ENCODE measurements at places on chromosomes 2 and 18.
A peak's percentile ranks its signal among the peaks of the same experiment; 100 is the strongest.

GRCh38 chr2:172285010-172285621, 142.3 kb upstream of the ITGA6 start:
- DNase-seq = peak; percentile 62

- DNase-seq = no peak
These were observed 156.0 kb upstream of the TWIST2 start for GRCh38 chr2:238691596-238692491.

- DNase-seq = no peak
These were observed 16.2 kb downstream of the ATG16L1 start for GRCh38 chr2:233267516-233268245.

GRCh38 chr2:158934170-158934569, 34.3 kb upstream of the TANC1 start:
- no peak for DNase-seq

DNA sequence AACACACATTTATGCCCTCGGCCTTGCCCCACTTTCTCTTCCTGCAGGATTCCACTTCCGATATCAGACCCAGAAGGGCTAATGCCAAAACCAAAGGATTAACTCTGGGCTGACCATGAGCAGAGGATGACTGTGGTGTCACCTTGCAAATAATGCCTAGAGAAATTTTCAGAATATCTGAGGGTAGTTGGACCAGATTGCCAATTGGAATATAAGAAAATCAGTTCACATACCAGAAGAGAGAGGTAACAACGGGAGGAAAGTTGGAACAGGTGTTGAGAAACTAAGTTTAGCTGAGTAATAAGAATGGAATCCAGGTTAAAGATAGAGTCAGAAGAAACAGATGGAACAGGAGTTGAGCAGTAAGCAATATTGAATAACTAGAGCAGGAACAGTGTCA, 232.7 kb upstream of the UBE2E3 start:
- DNase-seq = no peak

- DNase-seq = no peak
These were observed 165.2 kb upstream of the MSH6 start for GRCh38 chr2:47617523-47618271.

GRCh38 chr2:181807526-181807925, 84.0 kb upstream of the ITPRID2 start:
- DNase-seq = no peak

- no peak for DNase-seq
These were observed 32.2 kb downstream of the ZAP70 start for GRCh38 chr2:97745474-97746174.

GRCh38 chr2:134823431-134823830, 15.0 kb upstream of the ACMSD start:
- no peak for DNase-seq

DNA sequence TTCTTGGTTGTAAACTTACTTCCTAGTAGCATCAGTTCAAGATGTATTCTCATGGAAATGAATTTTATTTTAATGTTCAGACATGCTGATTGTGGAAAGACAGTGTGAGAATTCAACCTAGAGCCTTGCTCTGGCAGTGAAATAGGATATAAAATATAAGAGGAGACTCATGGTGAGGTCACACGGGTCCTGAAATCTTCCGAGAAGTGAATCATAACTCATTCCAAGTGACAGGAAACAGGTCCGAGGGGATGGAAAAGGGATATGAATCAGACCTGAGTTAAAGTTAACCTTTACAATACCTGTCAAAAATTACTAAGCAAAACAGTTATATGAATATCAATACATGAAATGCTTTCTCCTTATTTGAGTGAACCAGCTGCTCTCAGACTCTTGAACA, 185.2 kb upstream of the LRRTM1 start:
- peak; percentile 24 for DNase-seq

DNA sequence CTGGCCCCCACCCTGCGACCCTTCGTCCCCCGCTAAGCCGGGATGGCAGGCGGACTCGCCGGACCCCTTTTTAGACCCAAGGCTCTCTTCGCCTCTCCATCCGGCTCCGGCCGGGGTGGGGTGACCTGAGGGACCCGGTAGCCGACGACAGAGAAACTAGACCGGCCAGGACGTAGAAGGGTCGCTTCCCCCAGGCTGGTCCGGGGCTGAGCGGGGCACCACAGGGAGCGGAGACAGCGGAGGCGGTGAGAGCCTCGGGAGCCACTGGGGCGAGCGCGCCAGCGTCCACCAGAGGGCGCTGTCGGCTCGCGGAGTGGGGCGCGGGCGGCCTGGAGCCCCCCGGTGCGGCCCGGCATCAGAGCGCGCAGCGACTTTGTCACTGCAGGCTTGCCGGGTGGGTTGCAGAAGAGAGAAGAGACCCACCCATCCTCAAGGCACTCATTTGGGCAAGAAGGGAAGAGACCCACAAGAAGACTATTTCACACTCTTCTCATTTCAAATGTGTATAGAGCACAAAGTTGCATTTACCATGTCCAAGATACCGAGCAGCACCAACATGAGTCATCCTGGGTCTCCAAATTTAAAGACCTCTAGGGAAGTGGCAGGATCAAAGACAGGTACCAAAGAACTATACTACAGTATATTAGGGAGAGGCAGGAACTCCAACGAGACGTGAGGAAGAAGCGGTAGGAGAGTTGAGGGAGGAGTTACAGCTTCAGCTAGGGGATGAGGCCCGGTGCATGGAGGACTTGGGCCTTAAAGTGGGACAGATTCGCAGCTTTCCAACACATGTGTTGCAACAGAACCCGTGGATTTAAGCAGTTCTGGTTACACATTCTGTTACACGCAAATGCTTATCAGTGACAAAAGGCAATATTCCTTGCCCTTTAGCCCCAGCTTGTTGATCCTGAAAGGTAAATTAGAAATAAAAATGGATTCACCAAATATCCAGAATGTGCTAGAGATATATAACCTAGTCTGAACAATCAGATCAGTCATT, 7.6 kb upstream of the PRKCE start:
- DNase-seq = no peak

DNA sequence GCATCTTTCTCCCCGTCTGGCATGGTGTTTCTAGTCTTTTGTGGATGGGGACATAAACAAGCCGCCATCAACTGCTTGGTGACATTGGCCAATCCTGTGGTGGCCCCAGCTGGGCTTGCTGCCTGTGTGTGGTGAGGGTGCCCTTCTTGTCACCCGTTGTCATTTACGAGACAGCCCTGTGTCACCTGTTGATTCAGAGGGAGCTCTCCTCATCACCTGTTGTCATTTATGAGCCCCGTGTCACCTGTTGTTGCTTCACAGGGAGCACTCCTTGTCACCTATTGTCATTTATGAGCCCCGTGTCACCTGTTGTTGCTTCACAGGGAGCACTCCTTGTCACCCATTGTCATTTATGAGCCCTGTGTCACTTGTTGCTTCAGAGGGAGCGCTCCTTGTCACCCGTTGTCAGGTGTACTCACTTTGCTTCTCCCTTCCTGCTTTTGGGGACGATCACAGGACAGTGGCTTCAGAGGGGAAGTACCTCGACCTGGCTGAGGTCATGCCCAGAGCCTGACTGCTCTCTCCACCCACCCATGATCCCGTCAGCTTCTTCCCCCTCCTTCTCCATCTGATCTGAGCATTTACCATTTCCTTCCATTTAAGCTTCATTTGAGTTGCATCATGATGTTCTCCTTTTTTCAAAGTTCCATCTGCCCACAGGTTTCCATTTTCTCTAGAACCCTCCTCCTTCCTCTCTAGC, 29.1 kb downstream of the HPCAL1 start:
- DNase-seq = no peak

- no peak for DNase-seq
These were observed 88.9 kb downstream of the GAREM1 start for GRCh38 chr18:32381761-32382160.

- DNase-seq = no peak
These were observed 39.9 kb downstream of the PAIP2B start for GRCh38 chr2:71186973-71187372.

GRCh38 chr2:232120911-232121310, 159.4 kb downstream of the DIS3L2 start:
- DNase-seq = no peak

DNA sequence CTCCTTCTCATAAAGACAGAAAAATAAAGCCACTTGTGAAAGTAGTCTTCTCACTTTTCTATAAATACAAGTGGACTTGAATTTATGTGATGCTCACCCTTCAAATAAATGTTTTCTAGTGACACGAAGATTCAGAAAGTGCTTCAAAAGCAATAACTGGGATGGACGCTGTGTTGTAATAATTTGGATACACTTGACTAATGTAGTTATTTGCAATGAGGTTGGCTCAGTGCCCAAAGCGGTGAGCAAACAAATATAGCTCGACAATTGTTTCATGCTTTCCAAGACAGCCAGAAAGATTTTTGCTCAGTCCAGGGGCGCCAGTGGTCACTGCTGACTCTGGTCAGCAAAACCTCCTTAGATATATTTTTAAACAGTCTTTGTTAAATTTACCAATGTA, 278.6 kb upstream of the KLHL14 start:
- DNase-seq = no peak

GRCh38 chr2:7111626-7112025, 194.4 kb downstream of the RNF144A start:
- DNase-seq = no peak

DNA sequence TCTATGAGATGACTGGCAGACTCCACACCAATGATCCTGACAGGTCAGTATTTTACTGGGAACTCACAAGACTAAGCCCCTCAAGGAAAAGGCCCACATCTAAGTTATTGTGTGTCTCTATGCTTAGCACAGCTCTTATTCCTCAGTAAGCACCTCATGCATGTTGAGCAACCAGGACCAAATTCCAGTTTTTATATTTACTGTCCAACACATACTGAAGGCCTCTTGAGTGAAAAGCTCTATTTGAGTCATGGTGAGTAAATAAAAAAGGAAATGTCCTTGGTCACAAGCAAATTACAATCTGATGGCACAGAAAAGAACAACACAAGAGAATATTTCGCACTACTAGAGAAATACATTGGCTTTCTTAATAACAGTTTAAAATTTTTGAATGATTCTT, 87.9 kb upstream of the ETAA1 start:
- DNase-seq = no peak

- DNase-seq = peak; percentile 76
These were observed 78.7 kb downstream of the GRB14 start for GRCh38 chr2:164542581-164543021.

- DNase-seq = no peak
These were observed 261.2 kb downstream of the BCL11A start for GRCh38 chr2:60292242-60292641.

DNA sequence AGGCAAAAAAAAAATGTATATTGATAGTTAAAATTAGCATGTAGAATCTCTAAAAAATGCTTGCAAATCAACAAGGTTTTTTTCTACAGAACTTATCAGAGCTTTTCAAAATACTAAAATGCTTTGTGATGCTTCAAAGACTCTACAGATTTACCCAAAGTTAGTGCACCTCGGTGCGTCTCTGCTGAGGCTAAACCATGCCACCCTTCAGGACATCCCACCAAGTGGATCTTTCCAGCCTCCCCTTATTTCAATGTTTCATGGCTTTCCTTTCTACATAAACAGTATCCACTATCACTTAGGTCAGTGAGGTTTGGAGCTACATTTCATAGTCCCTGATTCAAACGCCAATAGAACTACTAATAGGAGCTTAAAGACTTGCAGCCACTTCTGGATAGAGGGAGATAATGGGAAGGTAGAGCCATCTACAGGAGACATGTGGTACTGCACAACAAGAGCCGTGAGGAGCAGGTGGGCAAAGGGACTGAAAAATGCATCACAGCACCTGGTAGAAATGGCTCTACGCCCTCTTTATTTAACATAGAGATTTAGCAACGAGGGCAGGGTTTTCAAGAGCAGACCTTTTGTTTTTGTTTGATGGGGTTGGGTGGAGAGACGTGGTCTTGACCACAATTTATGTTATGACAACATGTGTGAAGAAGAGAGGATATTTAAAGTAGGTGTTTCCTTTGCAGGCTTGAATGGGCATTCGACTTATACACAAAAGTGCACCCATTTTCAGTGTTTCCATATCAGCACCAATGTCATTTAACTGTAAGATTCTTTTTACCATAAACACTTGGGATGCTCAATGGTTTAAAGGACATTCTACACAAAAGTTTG, 56.1 kb upstream of the SLC35G4 start:
- peak; percentile 55 for DNase-seq

GRCh38 chr2:27307545-27308358, 493 bp downstream of the UCN start:
- no peak for DNase-seq

- DNase-seq = no peak
These were observed 487.3 kb upstream of the NETO1 start for GRCh38 chr18:73355121-73355520.

DNA sequence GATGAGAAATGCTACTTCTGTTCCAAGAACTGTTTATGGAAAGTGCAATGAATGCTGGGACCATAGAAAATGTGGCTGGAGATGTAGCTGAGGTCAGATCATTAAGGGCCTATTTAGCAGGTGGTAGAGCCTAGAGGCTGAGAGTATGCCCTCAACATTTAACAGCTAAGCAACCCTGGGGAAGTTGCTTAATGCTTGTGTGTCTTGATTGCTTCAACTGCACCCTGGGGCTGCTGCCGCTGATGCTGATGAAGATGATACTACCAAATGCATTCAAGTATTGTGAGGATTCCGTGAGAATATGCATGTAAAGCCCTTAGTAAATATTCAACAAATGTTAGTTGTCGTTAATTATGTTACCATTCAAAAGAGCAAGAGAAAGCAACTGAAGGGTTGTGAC, 273.2 kb downstream of the BCL11A start:
- no peak for DNase-seq

DNA sequence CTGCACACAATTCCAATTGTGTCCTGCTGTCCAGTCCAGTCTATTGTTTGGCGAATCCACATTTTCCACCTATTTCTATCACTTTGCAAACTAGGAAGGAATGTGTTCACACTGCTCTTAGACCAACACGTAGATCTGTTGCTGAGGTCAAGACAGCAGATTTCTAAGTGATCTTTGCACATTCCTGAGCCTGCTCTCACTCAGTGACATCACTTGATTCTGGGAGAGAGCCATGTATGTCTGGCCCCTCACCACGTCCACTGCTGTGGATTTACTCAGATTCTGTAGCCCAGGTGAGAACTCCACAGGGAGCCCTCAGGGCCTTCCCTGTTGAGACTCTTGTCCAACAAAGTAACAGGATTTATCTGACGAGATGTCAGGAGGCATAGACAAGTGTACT, 317.2 kb downstream of the TSN start:
- DNase-seq = peak; percentile 41

DNA sequence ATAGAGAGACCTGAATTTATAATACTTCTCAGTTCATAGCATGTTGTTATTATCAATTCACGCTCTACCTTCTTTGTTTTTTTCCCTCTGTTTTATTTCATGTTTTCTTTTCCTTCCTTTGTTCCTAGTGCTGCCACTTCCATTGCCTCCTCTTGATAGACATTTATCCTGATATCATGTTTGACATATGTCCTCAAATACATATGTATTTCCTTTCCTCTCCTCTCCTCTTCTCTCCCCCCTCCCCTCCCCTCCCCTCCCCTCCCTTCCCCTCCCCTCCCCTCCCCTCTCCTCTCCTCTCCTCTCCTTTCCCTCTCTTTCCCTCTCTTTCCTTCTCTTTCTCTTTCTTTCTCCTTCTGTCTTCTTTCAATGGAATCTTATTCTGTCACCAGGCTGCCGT, 67.8 kb downstream of the TDRD15 start:
- DNase-seq = no peak
